ENCODE measurements at places on chromosomes 16 and 17.

GRCh38 chr16:87948119-87948545 lies 3.1 kb upstream of the BANP start:
- DNase-seq, result no peak

- peak; percentile 9 for DNase-seq
Observed at GRCh38 chr16:66296591-66296990, 69.9 kb upstream of the CDH5 start.

DNA sequence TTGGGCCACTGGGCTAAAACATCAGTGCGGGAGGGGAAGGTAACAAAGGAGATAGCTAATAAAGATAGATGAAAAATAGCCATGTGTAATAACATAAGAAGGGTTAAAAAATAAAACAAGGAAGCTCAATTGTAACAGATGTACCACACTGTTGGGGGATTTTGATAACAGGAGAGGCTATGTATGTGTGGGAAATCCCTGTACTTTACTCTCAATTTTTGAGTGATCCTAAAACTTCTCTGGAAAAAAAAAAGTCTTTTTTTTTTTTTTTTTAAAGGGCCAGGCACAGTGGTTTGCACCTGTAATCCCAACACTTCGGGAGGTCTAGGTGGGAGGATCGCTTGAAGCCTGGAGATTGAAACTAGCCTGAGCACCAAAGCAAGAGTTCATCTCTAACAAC lies 1.9 kb upstream of the MMD start:
- DNase-seq, result no peak

GRCh38 chr16:1159973-1160772 lies 7.3 kb downstream of the CACNA1H start:
- no peak for DNase-seq

GRCh38 chr17:57567251-57567650 lies 177.8 kb downstream of the CCDC182 start:
- no peak for DNase-seq

GRCh38 chr17:3970668-3971067 lies 6.4 kb upstream of the ATP2A3 start:
- DNase-seq, result no peak

- DNase-seq, result no peak
Observed at GRCh38 chr16:89716916-89717687, 3.6 kb downstream of the VPS9D1 start.

DNA sequence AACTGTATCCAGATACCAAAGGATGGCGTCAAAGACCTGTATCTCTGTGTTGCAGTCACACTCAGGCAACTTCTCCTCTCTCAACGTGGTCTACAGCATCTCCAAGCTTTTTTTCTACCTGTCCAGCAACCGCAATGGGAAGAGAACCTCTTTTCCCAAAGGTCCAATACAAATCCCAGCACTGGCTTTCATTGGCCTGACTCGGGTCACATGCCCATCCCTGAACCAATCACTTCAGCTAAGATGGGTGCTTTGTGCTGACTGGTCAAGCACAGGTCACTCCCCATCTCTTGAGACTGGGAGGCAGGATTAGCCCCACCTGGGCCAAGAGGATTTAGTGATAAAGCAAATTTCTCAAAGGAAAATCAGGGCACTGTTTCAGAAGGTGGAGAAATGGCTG lies 71.2 kb upstream of the C16orf82 start:
- no peak for DNase-seq

DNA sequence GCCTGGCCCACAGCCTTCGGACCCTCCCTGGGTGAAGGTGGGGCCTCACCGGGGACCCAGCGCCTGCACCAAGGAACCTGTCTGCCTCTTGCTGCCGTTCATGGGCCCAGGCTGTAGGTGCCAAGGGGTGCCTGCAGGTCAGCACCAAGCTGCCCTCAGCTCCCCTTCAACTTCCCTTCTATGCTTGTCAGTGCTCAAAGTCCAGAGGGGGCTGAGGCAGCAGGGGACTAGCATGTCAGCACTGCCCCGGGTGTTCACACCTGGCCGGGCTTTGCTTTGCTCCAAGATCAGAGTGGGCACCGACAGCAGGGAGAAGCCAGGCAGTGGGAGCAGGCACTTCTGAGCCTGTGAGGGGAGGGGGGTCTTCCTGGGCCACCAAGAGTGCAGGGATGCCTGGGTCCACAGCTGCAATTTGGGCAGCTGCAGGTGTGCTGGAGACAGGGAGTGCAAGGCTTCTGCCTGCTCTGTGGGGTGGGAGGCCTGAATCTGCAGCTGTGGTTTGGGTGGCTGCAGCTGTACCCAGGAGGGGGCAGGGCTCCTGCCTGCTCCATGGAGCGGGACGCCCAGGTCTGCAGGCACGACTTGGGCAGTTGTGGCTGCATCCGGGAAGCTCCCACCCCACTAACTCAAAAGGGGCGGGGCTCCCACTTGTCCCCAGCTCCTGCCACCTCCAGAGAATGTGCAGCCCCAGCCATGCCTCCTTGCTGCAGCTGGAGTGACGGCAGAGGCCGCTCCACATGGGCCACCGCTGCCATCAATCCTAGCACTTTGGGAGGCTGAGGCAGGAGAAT lies 27.6 kb upstream of the PRM1 start:
- DNase-seq, result peak; percentile 60

- peak; percentile 43 for DNase-seq
Observed at GRCh38 chr16:86578611-86579267, 390 bp downstream of the FOXL1 start.

- DNase-seq, result no peak
Observed at GRCh38 chr16:4410335-4411075, 5.9 kb downstream of the CORO7 start.

GRCh38 chr17:43935926-43936261 lies 6.4 kb downstream of the PPY start:
- DNase-seq, result no peak

DNA sequence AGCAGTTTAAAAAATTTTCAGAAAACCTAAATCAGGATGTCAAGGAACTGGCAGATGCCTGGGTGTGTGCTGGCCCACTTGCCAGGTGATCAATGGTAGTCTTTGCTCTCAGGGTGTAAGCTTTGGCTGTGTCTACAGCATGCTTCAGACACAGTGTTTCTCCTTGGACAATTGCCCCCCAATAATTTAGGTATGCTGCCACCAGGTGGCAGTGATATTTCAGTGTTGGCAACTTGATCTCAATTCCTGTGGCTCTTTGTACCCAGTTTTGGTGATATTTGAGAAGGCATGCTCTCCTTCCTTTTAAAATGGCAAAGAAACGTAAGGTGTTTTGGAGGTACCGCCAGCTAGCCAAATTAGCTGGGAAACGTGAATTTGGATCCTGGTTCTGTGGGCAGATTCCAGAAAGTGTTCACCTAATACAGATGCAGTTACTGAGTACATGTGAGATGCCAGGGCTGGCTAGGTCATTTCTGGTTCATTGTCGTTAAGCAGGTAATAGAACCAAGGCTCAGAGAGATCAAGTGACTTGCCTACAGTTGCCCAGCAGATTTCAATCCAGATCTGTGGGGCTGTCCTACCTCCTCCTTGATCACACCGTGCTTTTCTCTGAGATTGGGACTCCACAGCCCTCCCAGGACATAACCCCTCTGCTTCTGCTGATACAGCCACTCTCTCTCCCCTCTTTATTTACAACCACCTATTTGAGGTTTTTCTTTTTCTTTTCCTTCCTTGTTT lies 155.6 kb upstream of the PLCG2 start:
- no peak for DNase-seq

- peak; percentile 55 for DNase-seq
Observed at GRCh38 chr16:25692742-25693508, 1.2 kb downstream of the HS3ST4 start.

All from H9 (cell line).